ENCODE measurements at places on chromosomes 1 and 21.

DNA sequence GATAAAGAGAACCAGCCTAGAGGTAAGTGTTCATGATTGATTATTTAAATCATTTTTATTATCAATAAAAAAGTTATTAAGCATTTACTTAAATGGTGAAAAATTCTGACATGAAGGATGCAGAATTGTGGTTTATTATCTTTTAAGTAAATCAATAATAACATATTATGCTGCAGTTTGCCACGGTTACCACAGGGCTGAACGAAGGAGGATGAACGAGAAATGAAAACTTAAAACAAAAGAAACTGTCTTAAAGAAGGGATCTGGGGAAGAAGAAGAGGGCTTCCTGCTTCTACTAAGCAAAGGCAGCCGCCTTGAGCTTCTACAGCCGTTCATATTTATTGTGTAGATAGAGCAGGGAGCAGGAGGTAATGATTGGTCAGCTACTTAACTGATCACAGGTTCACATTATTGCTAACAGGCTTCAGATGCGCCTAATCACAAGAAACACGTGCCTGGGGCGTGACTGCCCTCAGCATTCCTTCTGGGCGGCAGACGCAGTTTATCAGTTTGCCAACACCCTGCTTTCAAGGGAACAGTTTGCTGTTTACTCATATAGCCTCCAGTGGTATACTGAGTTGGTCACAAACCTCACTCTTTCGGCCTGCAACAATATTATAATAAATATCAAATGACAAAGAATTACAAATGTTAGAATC, 5.8 kb upstream of the FNBP1L start:
- DNase-seq: no peak

- no peak for DNase-seq
These were observed 37.2 kb upstream of the SLC6A9 start for GRCh38 chr1:44068442-44068921.

DNA sequence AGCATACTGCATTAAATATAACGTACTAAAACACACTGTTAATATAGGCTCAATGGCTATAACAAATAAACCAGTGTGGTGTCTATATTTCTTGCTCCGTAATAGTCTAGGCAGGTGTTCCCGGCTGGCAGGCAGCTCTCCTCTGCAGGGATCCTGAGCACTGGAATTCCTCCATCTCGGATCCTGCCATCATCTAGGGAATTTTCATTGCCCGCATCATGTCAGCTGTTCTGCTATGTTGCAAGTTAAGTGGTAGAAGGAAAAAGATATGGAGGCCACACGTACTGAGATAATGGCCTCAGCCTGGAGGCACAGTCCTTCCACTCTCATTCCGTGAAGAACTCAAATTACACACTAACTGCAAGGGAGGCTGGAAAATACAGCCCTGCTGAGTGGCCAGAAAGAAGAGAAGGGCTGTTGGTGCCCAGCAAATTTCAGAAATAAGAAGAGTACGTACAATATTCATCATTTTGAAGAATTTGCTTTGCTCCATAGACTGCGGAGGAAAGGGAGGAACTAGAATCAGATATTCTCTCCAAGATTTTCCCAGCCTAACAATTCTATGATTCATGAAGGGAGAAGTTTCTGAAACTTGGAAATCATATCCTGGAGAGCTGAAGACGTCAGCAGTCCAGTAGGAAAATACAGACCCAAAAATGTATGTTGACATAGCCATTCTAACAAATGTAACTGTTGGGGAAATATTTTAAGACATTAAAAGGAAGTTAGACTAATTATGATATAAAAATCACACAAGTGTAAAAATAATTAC, 263.3 kb downstream of the MRPL39 start:
- DNase-seq: no peak

DNA sequence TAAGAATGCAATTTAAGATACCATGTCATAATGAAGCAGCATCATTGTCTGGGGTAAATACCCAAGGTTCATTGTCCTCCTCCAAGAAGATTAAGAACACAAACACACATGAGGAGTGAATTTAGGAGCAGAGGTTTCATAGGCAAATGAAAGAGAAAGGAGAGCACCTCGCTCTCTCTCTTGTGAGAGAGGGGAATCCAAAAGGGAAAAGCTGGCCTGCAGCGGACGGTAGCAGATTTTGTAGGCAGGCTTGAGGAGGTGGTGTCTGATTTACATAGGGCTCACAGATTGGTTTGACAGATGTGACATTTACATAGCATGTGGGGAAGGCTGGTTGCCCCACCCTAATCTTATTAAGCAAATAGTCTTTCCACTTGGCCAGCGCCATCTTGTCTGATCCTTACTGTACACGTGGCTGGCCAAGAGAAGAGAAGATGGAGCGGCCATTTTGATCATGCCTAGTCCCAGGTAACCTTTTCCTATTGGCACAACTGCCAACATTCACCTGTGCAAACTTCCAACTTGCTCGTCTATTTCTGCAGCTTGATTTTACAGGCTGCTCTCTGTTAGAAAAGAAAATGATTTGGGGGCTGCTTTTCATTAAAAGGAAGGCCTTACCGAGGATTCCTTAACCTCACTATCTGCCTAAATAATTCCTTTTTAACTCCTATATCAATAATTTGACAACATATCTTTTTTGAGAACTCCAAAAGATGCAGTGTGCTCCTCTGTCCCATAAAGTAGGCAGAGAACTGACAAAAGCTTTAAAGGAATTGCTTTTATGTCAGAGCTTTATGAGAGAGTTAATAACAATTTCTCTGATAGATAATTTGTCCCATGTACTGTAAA, 16.0 kb upstream of the LRRC7 start:
- no peak for DNase-seq

Measured in upper lobe of left lung (tissue), 6 donors.